EL (cell line): ENCODE measurements at places on chromosomes 7 and 10.

GRCh38 chr7:117427258-117427701 lies at the start of gene ASZ1:
Gene ASZ1, minus strand, starts transcription at chr7:117427493. Its CDS starts 33 bp downstream, at chr7:117427460.
- DNase-seq = no peak

- no peak for DNase-seq
These were observed 8.6 kb upstream of the ZNF713 start for GRCh38 chr7:55878691-55879090.

GRCh38 chr7:143363016-143363937 lies 764 bp upstream of the FAM131B start:
- DNase-seq = no peak

DNA sequence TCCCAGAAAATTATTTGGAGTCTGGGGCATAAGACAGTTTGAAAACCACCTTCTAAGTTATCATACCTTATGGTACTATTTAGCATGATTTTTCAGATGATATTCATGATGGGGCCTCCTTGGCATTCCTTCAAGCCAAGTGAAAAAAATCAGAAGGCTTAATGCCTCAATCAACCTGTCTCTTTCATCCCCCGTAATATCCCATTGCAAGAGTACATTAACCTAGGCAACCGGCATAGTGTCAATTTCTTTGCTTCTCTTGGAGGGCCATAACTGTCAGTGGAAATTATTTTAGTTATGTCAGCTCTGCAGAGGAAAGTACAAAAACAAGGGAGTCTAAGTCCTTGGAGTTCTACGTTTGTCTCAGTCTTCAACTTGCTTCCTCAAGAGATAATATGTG lies 43.4 kb downstream of the INHBA start:
- no peak for DNase-seq
